ENCODE measurements at places on chromosomes 5 and 9.

- DNase-seq: peak; percentile 58
Observed at GRCh38 chr5:54518146-54518817, 723 bp downstream of the SNX18 start.

DNA sequence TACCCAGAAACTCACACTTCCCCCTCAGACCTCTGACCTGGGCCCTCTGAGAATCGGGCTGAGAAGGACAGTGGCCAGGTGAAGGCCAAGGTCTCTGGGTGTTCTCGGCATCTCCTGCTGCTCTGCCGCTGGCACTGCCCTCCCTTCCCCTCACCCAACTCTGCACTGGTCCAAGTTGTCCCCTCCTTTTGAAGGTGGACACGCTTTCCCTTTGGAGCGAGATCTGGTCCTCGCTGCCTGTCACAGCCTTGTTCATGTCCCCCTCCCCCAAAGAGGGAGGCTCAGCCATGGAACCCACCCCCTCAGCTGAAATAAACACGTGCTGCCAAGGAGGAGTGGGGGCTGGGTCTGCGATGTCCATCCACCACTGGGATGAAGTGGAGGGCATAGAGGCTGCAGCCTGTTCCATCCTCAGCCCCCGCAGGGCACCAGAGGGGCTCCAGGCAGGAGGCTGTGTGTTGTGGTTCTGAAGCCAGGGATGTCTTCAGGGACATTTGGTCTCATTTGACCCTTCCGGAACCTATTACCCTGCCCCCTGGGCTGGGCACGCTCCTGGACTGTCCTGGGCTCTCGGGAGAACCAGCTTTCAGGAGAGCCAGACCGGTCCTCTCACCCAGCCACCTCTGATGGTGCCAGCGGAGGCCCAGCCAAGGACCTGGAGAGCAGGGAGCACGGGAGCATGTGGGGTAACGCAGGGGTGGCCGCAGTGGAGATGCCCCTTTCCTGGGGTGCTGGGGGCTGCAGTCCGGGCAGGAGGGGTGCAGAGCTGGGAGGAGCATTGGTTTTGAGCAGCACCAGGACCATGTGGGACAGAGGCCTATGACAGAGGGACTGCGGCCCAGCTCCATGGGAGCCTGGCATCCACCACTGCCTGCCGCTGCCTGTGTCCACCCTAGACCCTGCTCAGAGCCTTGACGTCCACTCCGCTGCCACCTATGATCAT is 4.7 kb upstream of the LCN2 start:
- no peak for DNase-seq

DNA sequence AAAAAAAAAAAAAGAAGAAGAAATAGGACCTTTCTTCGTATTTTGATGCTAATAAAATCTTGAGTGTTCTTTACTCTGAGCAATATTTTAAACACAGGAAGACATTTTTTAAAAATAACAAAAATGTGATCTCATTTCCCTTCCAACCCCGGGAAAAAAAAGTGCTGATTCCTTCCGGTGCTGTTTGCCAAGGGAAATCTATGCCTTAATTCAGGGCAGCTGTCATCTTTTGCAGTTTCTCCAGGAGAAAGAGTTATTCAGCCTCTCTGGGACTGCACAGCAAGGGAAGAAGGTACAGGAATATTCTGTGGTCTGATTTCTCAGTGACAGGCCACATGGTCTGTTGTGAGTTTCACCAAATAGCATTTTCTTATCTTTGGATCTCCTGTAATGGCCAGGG is 291.9 kb upstream of the IRX1 start:
- DNase-seq: no peak

DNA sequence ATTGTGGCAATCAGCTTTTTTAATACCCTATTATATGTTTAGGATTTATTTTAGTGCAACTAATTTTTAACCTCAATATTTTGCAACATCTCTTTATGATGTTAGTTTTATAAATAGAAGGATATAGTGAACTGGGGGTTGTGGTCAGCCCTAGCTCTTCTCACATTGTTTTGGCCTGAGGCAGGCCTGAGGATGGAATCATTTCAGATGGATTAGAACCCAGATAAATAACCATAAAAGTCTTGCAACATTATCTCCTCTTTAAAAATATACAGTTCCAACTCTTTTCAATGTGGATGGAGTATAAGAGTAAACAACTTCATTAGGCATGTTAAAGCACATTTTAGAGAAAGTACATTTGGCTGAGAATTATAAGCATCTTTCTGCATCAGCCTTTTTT is 522.7 kb downstream of the NR2F1-AS1 start:
- no peak for DNase-seq

GRCh38 chr9:77896269-77896937 is 135.2 kb downstream of the GNAQ start:
- no peak for DNase-seq

DNA sequence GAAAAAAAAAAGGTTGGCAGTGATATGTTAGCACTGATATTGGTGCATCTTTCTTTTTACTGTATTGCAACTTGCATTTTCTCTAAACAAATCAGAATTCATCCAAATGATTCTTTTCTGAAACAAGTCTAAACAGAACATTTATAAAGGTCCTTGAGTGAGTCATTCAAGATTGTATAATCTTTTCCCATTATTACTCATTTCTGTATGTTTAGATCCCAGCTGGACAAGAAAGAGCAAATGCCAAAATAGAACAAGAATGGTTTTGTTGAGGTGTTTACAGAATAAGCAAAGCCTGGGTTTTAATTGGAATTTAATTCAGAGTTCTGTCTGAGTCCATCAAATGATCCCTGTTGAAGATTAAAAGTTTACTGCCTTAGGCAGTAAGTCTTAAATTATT is 112.3 kb downstream of the VCAN start:
- DNase-seq: no peak

- DNase-seq: no peak
Observed at GRCh38 chr9:3526997-3527940, 1.5 kb upstream of the RFX3 start.

Measured in GM10248 (cell line).